ENCODE measurements at places on chromosomes 3 and 15.
A peak's percentile ranks its signal among the peaks of the same experiment; 100 is the strongest.

- DNase-seq: no peak
Observed at GRCh38 chr3:78249294-78249693, 1209.4 kb downstream of the ROBO2 start.

- peak; percentile 45 for DNase-seq
Observed at GRCh38 chr3:138608322-138609135, at the start of gene FAIM. TSS of gene FAIM (plus strand) at chr3:138608771. CDS start at chr3:138619727, 10,956 bp downstream.

- no peak for DNase-seq
Observed at GRCh38 chr15:60939389-60939788, 289.7 kb downstream of the RORA start.

DNA sequence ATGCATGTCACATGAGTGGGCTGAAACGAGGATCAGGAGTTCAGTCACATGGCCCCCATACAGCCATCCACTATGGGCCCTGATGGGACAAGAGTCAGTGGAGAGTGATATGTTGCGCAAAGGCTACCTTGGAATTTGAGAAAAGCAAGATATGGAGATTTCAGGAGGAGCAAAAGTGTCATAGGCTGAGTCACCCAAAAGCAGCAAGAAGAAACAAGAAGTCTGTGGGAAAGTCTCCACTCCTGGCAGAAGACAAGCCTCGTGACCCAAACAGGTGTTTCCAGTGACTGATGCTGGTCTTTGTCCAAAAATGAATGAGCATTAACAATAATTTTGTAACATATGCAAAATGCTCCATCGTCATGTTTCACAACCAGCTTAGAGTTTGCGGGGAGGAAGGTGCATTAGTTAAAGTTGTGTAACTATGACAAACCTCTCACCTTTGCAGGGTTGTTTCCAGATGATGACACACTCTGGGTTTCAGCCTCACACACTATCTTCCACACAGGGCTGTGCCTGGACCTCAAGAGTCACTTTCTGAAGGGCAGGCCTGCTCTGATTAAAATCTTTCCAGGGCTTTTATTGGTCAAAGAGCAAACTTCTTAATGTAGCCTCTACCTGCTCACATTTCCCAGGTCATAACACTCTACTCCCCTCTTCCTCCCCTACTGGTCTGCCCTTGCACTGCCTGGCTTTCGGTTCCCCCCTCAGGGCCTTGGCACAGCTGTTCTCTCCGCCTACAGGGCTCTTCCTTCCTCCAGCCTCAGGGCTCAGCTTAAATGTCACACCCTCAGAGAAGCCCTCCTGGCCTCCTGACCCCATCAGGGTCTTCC lies 3.9 kb upstream of the DNASE1L3 start:
- DNase-seq: no peak

- DNase-seq: no peak
Observed at GRCh38 chr3:117404730-117405129, 695.2 kb downstream of the TUSC7 start.

GRCh38 chr15:20340331-20340811 lies 201.2 kb downstream of the GOLGA6L6 start:
- DNase-seq: no peak

- no peak for DNase-seq
Observed at GRCh38 chr3:190721330-190721729, 141.2 kb downstream of the GMNC start.

DNA sequence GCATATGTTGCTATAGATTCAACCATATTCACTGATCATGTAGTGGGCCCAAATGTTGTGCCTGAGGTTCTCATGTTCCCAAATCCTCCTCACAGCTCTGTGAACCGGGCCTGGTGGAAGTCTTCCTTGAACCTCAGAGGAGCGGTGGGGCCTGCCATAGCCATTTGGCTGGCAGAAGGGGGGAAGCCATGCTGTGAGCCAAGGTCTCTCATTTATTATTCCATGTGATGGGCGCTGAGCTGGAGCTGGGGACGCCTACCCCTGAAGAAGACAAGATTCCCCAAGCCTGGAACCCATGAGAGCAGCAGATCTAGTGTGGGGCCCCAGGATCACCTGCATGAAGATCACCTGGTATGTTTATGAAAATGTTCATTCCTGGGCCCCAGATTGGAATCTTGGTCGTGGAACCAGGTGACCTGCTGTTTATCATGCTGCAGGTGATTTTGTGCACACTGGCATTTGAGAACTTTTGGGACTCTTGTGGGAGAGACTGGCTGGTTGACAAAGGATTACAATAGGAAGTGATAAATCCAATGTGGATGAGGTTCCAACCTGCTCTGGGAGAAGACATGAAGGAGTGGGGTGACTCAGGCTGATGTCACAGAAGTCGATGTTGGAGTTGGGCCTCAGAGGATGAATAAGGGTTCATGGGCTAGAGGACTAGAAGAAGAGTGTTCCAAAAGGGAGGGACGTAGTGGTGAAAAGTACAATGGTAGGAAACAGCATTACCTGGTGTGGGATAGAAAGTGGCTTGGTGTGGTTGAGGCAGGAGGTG lies 102.1 kb downstream of the ASB7 start:
- DNase-seq: no peak

GRCh38 chr3:184524981-184525336 lies 36.6 kb upstream of the EPHB3 start:
- no peak for DNase-seq

- no peak for DNase-seq
Observed at GRCh38 chr3:108899530-108899929, 54.1 kb downstream of the GUCA1C start.

DNA sequence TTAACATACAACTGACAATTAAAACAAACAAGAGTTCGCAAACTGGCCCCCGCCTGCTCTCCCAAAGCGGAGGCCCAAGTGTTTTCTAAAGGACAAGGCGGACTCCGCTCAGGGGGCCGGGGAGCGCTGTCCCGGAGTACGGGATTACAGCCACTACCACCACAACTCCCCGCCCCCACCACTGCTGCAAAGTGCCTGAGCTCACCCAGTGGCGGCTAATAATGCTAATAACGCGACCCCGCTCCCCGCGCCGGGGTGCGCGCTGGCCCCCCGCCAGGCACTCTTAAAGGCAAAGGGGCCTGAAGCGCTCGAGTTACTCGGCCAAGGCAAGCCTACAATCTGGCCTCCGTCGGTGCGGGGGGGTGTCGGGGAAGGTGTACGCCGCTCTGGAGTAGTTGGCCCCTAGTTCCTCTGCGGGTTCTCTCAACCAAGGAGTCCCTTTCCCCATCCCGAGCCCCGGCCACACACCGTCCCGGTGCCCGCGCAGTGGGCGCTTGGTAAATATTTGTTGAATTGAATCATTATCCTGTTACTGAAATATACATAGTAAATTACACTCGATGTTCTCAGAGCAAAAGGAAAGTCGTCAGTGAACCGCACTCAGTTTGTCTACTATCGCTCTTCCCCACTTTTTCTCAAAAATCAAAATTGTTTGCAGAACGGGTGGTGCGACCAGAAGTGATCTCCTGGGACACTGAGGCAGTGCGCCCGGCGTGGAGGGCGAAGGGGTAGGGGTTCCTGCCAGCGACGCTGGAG lies 827 bp downstream of the WNT5A start:
- DNase-seq: no peak

DNA sequence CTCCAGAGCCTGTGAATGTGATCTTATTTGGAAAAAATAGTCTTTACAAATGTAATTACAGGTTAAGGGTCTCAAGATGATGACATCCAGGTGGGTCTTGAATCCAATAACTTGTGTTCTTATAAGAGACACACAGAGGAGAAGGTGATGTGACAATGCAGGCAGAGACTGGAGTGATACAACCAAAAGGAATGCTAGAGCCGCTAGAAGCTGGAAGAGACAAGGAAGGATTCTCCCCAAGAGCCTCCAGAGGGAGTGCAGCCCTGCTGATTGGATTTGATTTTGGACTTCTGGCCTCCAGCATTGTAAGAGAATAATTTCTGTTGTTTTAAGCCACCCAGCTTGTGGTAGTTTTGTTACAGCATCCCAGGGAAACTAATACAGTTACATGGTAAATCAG lies 9.7 kb downstream of the MYH15 start:
- DNase-seq: no peak

DNA sequence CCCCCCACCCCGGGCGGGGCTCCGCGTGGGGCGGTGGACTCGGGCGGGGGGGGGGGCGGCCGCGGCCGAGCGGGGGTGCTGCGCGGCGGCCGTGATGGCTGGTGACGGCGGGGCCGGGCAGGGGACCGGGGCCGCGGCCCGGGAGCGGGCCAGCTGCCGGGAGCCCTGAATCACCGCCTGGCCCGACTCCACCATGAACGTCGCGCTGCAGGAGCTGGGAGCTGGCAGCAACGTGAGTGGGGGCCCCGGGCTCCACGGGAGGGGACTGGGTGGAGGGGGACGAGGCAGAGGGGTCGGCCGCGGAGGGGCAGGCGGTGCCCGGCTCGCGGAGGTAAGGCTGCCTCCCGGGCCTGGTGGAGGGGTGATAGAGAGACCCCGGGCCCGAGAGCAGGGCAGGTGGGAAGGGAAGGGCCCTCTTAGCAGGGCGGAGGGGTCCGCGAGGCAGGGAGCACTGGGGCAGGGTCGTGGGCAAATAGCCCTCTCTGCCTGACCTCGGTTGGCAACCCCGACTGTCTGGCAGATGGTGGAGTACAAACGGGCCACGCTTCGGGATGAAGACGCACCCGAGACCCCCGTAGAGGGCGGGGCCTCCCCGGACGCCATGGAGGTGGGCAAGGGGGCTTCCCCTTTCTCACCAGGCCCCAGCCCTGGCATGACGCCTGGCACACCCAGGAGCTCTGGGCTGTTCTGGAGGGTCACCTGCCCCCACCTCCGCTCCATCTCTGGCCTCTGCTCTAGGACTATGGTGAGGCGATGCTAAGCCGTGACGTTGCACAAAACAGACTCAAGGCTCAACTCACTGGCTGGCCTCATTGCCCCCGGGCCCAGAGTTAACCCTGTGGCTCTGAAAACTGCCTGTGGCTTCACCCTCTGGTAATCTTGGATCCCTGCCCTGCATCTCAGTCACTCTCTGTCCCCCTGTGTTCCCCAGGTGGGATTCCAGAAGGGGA lies at the start of gene ECE2:
Gene ECE2 (plus strand): TSS at position 62 of the 950 bp plus-strand sequence. CDS start 132 bp downstream, at position 194.
- DNase-seq: no peak

GRCh38 chr3:183514021-183514420 lies 41.5 kb downstream of the KLHL6 start:
- no peak for DNase-seq

- no peak for DNase-seq
Observed at GRCh38 chr15:25683911-25684310, 179.2 kb downstream of the ATP10A start.

DNA sequence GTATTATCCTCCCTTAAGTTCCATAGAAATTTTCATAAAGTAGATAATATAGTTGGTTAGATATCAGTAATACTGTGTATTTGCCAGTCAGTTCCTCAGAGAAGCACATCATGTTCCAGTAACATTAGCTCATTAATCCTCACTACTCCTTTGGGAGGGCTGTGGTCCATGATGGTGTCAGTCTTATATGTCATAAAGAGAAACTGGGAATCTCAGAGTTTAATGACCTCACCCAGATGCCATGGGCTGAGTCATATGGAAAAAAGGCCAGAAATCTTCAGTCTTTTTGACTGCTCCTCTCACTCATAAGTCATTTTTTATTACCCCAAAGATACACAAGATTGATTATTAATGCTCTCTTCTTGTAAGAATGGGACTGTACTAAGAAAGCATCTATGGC lies 188.6 kb downstream of the CHL1 start:
- DNase-seq: no peak

DNA sequence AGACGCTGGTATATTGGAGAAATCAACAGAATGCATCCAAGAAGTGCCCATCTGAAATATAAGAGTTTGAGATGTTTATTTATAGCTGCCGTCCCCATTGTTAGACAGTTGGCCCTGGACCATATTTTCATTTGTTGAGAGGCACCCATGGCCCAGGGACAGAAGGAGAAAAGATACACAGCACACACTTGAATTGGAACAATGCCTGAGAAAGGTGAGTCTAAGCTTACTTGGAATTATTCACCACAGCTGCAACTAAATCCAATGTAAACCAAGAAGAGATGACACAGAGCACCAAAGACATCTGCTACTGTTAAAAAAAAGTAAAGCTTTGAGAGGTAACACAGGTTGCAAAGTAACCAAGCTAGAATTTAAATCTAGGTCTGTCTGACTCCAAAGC lies 525.5 kb upstream of the NAALADL2 start:
- no peak for DNase-seq

DNA sequence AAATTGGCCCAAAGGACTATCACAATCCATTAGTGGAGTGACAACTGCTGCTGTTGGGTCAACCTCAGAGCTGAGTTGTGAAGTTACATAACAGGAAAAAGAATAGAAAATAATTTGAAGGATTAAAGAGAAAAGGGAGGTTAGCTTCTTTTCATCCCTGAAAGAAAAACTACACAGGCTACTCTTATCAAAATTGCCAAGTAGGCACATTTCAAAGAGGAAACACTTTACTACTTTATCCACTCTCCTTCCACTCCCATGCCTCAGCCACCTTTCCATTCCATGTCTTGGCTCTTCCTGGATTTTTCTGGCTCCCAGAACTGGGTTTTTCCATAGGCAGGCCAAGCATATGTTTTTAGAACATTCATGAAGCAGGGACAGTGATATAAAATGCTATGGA lies 384.0 kb upstream of the RORA start:
- DNase-seq: no peak

- DNase-seq: no peak
Observed at GRCh38 chr3:15356176-15356575, 23.8 kb upstream of the SH3BP5 start.

DNA sequence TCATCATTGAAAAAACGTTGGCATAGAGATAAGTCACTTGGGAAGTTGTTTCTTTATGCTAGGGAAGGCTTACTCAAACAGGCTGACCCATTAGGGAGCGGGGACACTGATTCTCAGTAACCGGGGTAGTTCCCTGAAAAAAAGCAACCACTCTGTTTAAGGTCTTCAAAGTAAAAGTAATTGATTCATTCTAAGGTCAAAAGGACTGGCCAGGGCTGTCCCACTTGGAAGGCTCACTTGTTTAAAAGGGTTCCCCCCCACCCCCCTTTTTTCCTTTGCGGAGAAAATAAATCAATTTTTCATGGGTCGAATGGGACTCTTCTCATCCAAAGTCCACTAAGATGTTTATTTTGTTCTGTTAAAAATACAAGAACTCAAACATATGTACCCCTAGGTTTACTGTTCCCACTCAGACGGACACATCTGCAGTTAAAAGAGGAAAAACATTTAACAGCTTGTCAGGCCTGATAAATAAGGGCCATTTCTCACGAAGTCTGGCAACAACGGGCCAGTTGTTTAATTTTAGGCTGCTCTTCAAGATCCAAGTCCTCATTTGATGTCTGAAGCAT lies 53.0 kb downstream of the ARHGEF3 start:
- no peak for DNase-seq

DNA sequence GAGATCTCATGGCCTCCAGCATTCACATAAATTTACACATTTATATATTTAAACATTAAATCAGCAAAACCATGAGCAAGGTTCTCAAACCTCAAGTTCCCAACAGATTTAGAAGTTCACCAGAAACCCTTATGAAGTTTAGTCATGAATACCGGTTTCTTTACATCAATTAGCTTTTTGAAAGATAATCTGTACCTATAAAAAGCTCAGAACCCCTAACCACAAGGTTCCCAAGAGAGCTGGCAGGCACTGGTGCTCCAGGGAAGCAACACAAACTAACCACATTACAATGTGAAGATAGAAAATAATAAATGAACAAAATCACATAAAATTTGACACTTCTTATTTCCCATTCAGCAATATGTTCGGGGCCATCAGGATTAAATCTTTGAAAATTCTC lies 150.9 kb downstream of the FBN1 start:
- DNase-seq: no peak

GRCh38 chr3:30222441-30222840 lies 384.0 kb upstream of the TGFBR2 start:
- DNase-seq: no peak

Measured in T-helper 9 cell (primary cell).